ENCODE measurements at places on chromosomes 6 and 20.

DNA sequence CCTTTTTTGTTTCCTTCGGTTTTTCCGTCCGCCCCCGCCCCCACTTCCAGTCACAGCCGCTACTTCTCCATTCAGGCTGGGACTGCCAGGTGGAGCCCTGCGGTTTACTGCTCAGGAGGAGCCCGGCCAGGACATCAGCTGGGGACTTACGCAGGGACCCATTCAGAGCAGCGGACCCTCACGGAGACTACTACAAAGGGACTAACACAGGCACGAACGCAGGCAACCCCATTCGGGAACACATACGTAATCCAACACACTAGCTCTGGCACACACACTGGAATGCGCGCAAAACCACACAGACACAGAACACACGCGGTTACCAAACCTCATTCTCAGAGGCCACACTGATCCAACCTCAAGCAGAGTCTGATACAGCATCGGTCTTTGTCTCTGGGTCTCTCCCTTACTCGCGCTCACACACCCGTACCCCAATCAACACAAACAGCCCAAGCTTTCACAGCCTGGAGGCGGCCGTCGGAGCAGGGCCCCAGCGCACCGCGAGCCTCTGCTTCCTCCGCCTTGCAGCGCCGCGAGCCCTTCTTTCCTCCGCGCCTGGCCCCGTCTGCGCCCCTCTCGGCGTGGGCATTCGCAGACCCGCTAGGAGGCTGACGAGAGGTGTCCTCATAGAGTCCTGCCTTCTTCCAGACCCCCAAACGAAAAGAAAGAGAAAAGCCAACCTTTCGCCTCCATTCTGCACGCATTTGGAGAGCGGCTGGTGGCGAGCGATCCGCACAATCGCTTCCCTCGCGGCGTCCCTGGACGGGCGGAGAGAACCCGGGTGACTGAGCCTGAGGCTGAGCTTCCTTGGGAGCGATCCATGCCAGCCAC, 1.1 kb upstream of the SLC32A1 start:
- no peak for DNase-seq

DNA sequence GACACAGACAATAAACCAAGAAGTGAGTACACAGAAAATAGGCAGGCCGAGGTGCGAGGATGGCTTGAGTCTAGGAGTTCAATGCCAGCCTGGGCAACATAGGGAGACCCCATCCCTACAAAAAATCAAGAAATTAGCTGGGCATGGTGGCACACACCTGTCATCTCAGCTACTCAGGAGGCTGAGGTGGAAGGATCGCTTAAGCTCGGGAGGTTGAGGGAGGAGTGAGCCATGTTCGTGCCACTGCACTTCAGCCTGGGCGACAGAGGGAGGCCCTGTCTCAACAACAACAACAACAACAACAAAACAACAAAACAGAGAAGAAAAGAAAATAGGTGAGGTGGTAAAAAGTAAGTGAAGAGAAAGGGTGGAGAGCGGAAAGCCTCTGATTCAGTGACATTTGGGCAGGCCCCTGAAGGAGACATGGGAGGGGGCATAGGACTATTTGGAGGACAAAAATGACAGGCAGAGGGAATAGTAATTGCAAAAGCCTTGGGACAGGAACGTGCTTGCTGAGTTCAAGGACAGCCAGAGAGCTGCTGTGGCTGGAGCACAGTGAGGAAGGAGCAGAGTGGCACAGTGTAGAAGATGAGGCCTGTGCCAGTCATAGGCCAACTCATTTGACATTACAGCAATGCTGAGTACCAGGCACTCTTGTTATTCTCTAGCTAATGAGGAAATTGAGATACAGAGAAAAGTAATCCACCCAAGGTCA, 160.6 kb downstream of the VEGFA start:
- DNase-seq, result no peak

- no peak for DNase-seq
These were observed at the start of gene COL9A3 for GRCh38 chr20:62816884-62817873. COL9A3 (plus strand) TSS chr20:62817050; CDS start chr20:62817065, 15 bp downstream.

GRCh38 chr6:66902457-66902856, 1195.4 kb upstream of the EYS start:
- no peak for DNase-seq

DNA sequence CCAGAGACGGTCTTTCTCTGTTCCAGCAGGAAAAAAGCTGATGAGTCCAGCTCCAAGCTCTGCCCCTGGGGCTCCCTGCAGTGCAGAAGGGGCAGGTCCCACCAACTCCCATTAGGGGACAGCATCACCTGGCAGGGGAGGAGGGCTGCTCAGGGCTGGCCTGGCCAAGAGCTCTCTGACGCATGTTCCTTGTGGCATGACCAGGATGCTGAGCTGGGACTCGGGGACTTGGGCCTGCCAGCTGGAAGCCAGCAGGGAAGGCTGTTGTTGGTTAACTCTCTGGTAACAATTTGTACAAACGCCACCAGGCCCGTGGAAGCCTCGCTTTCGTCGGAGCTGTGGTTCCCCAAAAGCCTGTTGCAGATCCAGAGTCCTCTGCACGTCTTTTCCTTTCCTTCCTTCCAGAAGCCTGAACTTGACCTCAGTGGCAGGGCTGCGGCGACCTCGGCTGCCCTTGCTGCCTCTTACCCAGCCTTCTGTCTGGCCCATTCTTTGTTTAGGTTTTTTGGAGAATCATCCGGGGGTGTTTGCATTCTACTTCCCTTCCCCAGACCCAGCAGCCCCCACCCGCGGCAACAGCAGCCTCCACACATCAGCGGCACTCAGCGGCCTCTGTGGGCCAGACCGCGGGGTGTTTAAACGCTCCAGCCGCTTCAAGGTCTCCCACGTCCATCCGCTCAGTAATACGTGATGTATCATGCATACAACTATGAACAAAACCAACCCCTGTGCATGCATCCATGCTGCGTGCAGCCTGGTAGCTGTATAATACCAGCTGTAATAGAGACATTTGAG, 63.3 kb downstream of the GNAS-AS1 start:
- DNase-seq, result no peak

All from stimulated activated CD4-positive, alpha-beta T cell treated with anti-CD3 and anti-CD28 coated beads, Interleukin-1b, Interleukin-23, amount 100 ng/mL, for 24 hours (primary cell).